HT1080 (cell line): ENCODE measurements at places on chromosomes 3 and 15. TPM values are rescaled to one million over a fixed set of nuclear protein-coding genes. Genes with fewer than 3 reads are reported as not detected.

DNA sequence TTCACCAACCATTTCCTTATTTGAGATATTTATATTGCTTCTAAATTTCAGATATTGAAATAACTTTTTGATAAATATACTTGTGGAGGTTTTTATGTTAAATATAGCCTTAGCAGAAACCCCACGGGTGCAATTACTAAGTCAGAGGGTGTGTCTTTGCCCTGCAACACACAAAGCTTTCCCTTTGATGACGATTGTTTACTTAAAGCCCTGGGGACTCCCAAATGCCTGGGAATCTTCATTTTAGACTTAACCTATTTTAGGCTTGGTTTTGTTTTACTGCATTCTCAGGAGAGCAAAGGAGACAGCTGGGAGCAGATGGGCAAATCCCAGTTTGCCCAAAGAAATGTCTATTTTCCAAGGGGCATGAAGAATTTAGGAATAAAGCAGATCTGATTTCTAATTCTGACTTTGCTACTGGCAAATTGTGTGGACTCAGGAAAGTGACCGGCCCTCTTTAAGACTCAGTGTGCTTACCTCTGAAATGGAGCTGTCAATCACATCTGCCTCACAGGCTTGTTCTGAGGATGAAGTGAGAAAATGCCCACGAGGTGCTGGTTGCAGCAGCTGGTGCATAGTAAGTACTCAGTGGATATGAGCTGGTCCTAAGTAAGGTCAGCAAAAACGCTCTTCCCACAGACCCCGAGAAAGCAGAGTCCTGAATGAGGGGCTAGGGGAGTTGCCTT, 49.3 kb upstream of the CA12 start:
- DNase-seq, result no peak

DNA sequence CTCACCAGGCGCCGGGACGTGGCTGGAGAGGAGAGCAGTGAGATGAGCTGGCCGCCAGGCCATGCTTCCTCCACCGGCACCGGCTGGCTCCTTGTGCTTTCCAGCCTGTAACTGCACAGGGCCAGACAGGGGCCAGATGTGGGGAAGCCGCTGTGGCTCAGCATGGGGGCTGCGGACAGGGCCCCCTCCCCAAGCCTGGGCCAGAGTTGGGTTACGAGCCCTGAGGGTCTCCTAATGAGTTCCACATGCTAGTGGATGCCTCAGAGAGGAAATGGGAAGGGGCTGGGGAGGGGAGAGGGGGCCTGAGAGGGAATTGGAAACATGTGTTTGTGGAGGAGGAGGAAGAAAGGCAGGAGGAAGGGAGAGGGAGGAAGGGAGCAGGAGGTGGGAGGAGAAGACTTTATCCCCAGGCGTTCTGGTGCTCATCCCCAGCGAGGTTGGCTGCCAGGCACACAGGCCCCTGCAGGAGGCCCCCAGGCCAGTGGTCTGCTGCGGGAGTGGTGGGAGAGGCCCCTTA, 11.7 kb upstream of the DUSP7 start:
- no peak for DNase-seq

DNA sequence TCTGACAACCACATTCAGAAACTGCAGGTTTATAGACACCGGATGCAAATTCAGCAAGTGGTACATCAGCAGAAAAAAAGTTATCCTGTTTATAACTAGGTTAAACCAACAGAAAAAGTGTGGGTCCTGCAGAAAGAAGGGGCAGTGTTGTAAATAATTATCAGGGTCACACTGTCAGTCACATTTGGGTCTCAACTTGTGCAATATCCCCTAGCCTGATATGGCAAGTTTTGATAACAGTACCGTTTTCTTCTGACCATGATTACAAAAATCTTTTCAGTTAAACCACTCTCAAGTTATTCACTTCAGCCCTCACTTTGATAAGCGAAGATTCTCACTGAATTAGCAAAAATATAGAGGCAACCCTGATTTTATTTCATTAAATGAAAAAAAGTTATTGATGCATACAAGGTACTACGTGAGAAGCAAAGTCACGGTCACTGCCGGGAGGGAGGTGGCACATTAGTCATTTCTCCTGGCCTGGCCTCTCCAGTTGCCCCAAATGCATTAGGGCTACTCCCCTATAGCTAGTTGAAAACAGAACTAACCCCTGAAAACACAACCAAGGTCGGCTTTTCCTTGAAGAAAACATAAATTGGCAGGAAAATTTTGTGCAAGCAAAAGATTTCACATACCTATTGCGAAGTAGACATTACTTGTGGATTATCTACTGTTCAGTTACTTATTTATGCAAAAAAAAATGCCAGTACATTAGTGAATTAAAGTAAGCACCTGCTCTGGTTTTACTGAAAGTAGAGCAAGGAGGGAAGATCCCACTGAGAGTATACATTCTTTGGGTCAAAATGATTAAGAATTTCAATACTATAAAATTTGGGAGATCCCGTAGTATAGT, 28.6 kb downstream of the IL5RA start:
- DNase-seq, result no peak

GRCh38 chr15:90162956-90163355, 38.2 kb upstream of the SEMA4B start:
- no peak for DNase-seq

Gene MORC1
- 0.11 TPM in 1 of 2 replicates, not detected in the other for total RNA-seq
